ENCODE measurements at places on chromosomes 2 and 18. TPM values are rescaled to one million over a fixed set of nuclear protein-coding genes. Genes with fewer than 3 reads are reported as not detected.

DNA sequence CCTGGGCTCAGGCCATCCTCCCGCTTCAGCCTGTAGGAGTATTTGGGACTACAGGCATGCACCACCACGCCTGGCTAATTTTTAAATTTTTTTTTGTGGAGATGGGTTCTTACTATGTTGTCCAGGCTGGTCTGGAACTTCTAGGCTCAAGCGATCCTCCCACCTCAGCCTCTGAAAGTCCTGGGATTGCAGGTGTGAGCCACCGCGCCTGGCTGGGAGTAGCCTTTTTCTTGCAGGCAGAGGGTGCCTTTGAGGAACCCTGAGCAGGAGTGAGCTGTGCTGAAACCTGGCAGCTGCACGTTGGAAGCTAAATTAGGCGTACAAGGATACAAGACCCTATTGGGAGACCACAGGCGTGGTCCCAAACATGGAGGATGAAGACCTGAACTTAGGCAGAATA is 8.0 kb downstream of the CTDSP1 start:
- H3K4me1 ChIP-seq = peaks cover 49% of the 10 kb centered on the region
- no peak overlapping the region for H3K4me3 ChIP-seq
- no peak overlapping the region for H3K27ac ChIP-seq
- H3K27me3 ChIP-seq = no peaks in the 10 kb centered on the region

GRCh38 chr2:81276595-81276994 is 972.0 kb upstream of the LRRTM1 start:
- H3K27ac ChIP-seq = no peak overlapping the region
- H3K4me3 ChIP-seq = no peak overlapping the region
- no peak for DNase-seq

DNA sequence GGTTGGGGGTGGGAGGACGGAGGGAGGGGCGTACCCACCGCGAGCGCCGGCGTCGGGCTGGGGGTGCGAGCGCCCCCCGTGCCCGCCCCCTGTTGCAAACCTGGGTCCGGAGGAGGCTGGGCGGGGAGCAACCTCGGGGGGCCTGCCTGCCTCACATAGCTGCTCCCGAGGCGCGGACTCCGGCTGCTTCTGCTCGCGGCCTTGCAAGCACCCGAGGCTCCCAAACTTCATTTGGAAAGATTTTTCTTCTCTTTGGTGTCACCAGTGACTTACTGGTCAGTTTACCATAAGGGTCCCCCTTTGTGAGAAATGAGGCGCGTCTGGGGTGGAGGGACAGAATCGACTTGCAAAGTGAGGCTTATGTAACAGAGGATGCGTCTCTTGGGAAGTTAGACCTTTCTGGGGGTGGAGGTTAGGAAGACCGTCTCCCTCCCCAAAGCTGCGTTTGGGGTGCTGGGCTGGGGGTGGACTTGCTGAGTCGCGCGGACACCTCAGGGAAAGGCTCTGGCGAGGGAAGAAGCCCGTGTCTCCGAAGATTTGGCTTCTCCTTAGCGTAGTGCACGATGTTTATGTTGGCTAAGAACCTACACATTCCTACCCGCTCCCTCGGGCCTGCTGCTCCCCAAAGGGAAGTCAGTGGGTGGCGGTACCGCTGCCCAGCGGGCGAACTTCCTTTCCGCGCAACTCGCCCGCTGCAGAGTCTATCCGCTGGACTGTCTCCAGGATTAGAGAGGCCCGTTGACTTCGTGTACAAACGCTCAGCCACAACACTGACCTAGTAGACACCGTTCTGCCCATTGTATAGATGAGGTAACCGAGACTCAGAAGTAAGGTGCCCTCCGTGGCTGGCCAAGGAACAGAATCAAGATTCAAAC is 559 bp downstream of the TMEM37 start:
- peaks cover 58% of the 10 kb centered on the region for H3K27me3 ChIP-seq
- no peaks in the 10 kb centered on the region for H3K36me3 ChIP-seq
- peaks cover 3% of the 10 kb centered on the region for H3K4me1 ChIP-seq
- DNase-seq = no peak

ABCA12 gene
- not detected for total RNA-seq

DNA sequence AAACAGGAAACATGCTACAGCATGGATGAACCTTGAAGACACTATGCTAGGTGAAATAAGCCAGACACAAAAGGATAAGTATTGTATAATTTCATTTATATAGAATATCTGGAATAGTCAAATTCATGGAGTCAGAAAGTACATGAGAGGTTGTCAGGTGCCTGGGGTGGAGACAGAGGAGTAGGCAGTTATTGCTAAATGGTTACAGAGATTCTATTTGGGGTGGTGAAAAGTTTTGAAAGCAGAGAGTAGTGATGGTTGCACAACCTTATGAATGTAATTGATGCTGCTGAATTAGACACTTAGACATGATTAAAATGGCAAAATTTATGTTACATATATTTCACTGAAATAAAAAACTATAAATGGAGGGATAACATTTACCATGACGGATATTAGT is 197.4 kb downstream of the VAPA start:
- no peak for DNase-seq
- no peaks in the 10 kb centered on the region for H3K4me1 ChIP-seq
- H3K36me3 ChIP-seq = no peaks in the 10 kb centered on the region
- H3K27me3 ChIP-seq = peaks cover 12% of the 10 kb centered on the region

DNA sequence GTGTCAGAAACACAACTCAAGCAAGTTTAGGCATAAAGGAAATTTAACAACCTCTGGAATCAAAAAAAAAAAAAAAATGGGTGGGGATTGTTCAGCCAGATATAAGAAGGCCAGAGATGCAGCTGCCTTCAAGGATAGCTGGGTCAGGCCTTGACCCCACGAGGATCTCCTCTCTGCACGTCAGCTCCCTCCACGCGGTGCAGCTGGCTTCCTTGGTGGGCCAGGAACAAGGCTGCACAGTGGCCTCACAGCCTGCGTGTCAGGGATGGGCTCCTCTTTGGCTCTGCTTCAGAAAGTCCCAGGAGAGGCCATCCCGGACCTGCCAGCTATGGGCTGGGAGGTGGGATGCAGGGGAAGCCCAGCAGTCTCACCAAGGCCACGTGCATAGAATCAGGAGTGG is 55.5 kb downstream of the TIMM21 start:
- peaks cover 2% of the 10 kb centered on the region for H3K27me3 ChIP-seq
- H3K36me3 ChIP-seq = no peaks in the 10 kb centered on the region
- H3K4me1 ChIP-seq = no peaks in the 10 kb centered on the region
- H3K27ac ChIP-seq = no peak overlapping the region
- no peak overlapping the region for H3K4me3 ChIP-seq

DNA sequence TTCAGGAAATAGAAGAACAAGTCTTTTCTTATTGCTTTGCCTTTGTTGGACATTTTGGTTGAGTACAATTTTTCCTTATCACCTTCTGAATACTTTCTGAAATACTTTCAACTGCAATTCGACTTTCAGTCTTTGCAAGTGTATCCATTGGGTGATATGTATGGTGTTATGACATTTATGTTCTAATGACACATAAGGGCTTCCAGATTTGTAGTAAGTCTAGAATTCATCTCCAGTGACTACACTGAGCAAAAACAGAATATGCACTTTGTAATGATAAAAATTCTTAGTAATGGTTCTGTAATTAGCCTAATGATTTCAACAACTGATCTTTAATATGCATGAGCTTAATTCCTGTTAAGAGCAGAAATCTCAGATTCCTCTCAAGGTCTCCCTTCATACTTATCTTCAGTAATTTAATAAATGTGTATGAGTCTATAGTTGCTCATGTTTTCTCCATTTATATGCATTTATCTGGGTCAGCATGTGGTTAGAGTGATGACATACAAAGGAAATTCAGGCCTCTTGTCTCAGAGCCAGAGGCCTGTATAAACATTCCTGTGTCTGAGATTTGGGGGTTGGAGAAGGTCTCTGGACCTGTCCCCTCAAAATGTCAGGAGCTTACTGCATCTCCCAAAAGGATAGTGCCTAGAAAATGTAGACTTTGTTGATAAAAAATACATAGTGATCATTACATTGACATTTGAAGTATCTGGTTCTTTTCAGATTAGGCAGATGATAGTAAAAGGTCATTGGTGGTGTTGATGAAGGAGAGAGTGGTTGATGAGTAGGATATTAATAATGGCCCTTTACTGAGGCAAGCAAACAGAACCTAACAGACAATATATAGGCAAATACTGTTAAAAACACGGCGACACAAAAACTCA is 114.9 kb downstream of the QPCT start:
- no peak overlapping the region for H3K27ac ChIP-seq
- H3K36me3 ChIP-seq = peaks cover 14% of the 10 kb centered on the region
- H3K27me3 ChIP-seq = no peaks in the 10 kb centered on the region
- H3K4me3 ChIP-seq = no peak overlapping the region
- no peak for DNase-seq

- H3K27me3 ChIP-seq = no peaks in the 10 kb centered on the region
- no peaks in the 10 kb centered on the region for H3K4me1 ChIP-seq
- no peak overlapping the region for H3K27ac ChIP-seq
- no peak for DNase-seq
- H3K4me3 ChIP-seq = no peak overlapping the region
- H3K36me3 ChIP-seq = no peaks in the 10 kb centered on the region
Observed at GRCh38 chr2:215215637-215216036, 77.2 kb upstream of the ABCA12 start.

- H3K27ac ChIP-seq = no peak overlapping the region
- DNase-seq = no peak
- no peak overlapping the region for H3K4me3 ChIP-seq
- peaks cover 4% of the 10 kb centered on the region for H3K4me1 ChIP-seq
- H3K36me3 ChIP-seq = peaks cover 2% of the 10 kb centered on the region
Observed at GRCh38 chr18:22409445-22409844, 8.3 kb downstream of the CTAGE1 start.

CREG2 gene
- not detected for total RNA-seq

DNA sequence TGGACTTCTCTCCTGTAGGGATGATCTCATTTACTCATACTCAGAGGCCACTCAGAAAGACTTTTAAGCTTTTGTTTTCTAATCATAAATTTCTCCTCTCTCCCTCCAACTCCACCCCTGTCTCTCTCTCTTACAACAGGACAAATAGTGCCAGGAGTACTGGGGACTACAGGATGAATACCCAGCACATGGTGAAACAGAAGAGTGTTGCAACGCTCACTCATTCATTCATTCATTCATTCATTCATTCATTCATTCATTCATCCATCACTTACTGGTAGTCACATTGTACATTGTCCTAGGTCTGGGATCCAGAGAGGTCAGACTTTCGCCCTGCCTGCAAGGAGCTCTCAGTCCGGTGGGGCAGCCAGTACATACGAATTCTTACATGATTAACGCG is 97.6 kb downstream of the KLHL29 start:
- peaks cover 67% of the 10 kb centered on the region for H3K27me3 ChIP-seq
- H3K4me3 ChIP-seq = no peak overlapping the region
- no peak overlapping the region for H3K27ac ChIP-seq
- no peaks in the 10 kb centered on the region for H3K36me3 ChIP-seq

DNA sequence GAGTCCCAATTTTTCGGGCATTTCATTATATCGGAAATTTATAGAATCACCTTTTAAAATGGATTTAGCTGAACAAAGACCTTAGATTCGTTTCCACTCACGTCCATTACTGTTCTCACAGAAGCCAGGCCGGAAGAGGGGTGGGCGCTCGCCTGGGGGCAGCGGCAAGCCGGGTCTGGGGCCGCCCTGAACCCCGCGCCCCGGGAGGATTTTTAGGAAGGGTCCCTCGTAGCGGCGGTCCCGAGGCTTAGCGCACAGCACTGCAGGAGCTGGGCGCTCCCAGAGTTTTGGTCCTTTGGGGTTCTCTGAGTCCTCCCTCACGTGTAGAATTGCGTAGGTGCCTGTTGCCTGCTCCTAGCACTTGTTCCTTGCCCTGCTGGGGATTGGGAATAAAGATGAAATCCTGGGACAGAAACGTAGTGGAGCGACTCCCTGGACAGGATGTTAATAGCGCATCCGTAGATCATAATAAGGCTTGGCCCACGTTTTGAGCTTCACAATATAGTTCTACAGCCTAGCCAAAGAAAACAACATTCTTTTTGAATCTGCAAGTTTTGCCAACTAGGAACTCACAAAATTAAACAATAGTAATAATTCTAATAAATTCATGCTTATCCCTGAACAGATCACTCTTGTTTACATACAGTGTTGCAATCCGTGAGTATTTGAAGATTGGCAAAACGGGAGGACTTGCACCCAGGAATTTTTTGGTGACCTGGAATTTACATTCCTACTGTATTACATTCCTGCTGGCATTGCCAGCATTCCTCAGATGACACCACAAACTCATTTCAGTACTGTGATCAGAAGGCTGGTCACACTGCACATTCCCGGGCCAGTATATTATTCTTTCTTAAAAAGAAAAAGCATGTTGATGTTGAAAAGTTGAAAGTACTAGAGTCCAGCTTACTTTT is 875 bp downstream of the C18orf63 start:
- H3K36me3 ChIP-seq = no peaks in the 10 kb centered on the region
- H3K4me1 ChIP-seq = no peaks in the 10 kb centered on the region
- DNase-seq = no peak
- H3K27ac ChIP-seq = no peak overlapping the region
- no peak overlapping the region for H3K4me3 ChIP-seq
- peaks cover 9% of the 10 kb centered on the region for H3K27me3 ChIP-seq

GRCh38 chr18:48889115-48889941 is 61.4 kb downstream of the SMAD7 start:
- no peaks in the 10 kb centered on the region for H3K4me1 ChIP-seq
- DNase-seq = no peak
- no peak overlapping the region for H3K4me3 ChIP-seq
- no peak overlapping the region for H3K27ac ChIP-seq
- H3K36me3 ChIP-seq = no peaks in the 10 kb centered on the region

AKAIN1 gene
- total RNA-seq = not detected

GRCh38 chr2:235183786-235184185 is 232.0 kb downstream of the SH3BP4 start:
- no peak overlapping the region for H3K4me3 ChIP-seq
- DNase-seq = no peak
- no peak overlapping the region for H3K27ac ChIP-seq
- no peaks in the 10 kb centered on the region for H3K4me1 ChIP-seq
- no peaks in the 10 kb centered on the region for H3K36me3 ChIP-seq

GRCh38 chr2:136205615-136206014 is 87.7 kb upstream of the CXCR4 start:
- H3K27me3 ChIP-seq = peaks cover 2% of the 10 kb centered on the region
- peaks cover 16% of the 10 kb centered on the region for H3K36me3 ChIP-seq
- no peak for DNase-seq
- H3K27ac ChIP-seq = no peak overlapping the region
- peaks cover 6% of the 10 kb centered on the region for H3K4me1 ChIP-seq

- H3K27me3 ChIP-seq = no peaks in the 10 kb centered on the region
- DNase-seq = peak; percentile 77
- H3K36me3 ChIP-seq = peaks cover 36% of the 10 kb centered on the region
Observed at GRCh38 chr2:191678437-191679100, 633 bp downstream of the NABP1 start.

FEV gene
- total RNA-seq = not detected

DNA sequence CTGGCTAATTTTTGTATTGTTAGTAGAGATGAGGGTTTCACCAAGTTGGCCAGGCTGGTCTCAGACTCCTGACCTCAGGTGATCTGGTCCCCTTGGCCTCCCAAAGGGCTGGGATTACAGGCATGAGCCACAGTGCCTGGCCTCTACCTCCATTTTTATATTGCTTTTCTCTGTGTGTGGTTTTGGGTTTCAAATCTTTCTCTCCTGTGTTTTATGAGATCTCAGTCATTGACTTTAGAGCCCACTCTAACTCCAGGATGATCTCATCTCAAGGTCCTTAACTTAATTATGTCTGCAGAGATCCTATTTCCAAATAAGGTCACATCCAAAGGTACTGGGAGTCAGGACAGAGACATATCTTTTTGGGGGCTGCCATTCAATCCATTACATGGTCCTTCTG is 24.7 kb downstream of the ARL4C start:
- no peak for DNase-seq
- peaks cover 8% of the 10 kb centered on the region for H3K36me3 ChIP-seq
- H3K27me3 ChIP-seq = no peaks in the 10 kb centered on the region
- no peak overlapping the region for H3K27ac ChIP-seq
- no peak overlapping the region for H3K4me3 ChIP-seq
- H3K4me1 ChIP-seq = peaks cover 32% of the 10 kb centered on the region

COA5 gene
- total RNA-seq = 22.2 TPM
